Right lobe of liver (tissue), 6 donors: ENCODE measurements at places on chromosomes 16 and 17.

GRCh38 chr17:53837131-53837530, 14.4 kb downstream of the KIF2B start:
- no peak overlapping the region for H3K4me3 ChIP-seq
- DNase-seq, result no peak
- no peaks in the 10 kb centered on the region for H3K27me3 ChIP-seq
- no peak overlapping the region for H3K27ac ChIP-seq
- no peaks in the 10 kb centered on the region for H3K4me1 ChIP-seq

DNA sequence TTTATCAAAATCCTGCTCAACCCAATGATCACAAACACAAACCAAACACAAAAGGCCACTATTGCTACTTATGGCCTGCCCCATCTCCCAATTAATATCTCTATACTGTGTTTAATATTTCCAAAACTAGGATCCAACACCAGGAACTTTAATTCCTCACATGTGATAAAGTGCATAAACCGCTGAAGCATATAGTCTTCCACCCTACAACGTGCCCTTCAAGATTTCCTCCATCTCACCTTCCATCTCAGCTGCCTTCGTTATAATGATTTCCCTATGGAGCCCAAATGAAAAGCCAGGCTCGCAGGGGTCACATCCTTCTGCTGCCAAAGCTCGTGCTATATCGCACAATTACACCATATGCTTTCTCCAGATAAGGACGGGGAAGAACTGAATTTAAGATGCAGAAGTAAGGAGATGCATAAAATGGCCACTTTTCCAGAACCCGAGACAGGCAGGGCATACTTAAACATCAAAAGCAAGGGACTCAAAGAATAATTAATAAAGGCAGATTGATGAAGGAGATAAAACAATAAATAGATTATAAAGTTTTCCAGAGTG, 1.8 kb downstream of the MYH10 start:
- no peaks in the 10 kb centered on the region for H3K27me3 ChIP-seq
- no peak for DNase-seq
- no peaks in the 10 kb centered on the region for H3K4me1 ChIP-seq
- H3K36me3 ChIP-seq, result no peaks in the 10 kb centered on the region
- H3K27ac ChIP-seq, result no peak overlapping the region
- peak overlapping the region; percentile 74 for H3K4me3 ChIP-seq

- no peak for DNase-seq
- no peaks in the 10 kb centered on the region for H3K4me1 ChIP-seq
- H3K27me3 ChIP-seq, result no peaks in the 10 kb centered on the region
- H3K27ac ChIP-seq, result peak overlapping the region; percentile 34
- no peaks in the 10 kb centered on the region for H3K36me3 ChIP-seq
Measured at GRCh38 chr16:72985148-72985941, 62.6 kb downstream of the ZFHX3 start.

- no peak overlapping the region for H3K27ac ChIP-seq
- no peaks in the 10 kb centered on the region for H3K27me3 ChIP-seq
- DNase-seq, result no peak
- no peak overlapping the region for H3K4me3 ChIP-seq
Measured at GRCh38 chr16:57663917-57664661, 4.0 kb upstream of the ADGRG3 start.

GRCh38 chr17:44757045-44757917, 1.5 kb upstream of the ADAM11 start:
- peaks cover 13% of the 10 kb centered on the region for H3K27me3 ChIP-seq
- H3K4me1 ChIP-seq, result no peaks in the 10 kb centered on the region
- H3K27ac ChIP-seq, result no peak overlapping the region
- H3K4me3 ChIP-seq, result no peak overlapping the region

- peak; percentile 82 for DNase-seq
- no peak overlapping the region for H3K27ac ChIP-seq
- no peak overlapping the region for H3K4me3 ChIP-seq
- no peaks in the 10 kb centered on the region for H3K27me3 ChIP-seq
Measured at GRCh38 chr16:85821390-85822135, 22.1 kb downstream of the COX4I1 start.

- H3K27ac ChIP-seq, result no peak overlapping the region
- H3K27me3 ChIP-seq, result no peaks in the 10 kb centered on the region
- H3K4me1 ChIP-seq, result no peaks in the 10 kb centered on the region
- DNase-seq, result no peak
- no peaks in the 10 kb centered on the region for H3K36me3 ChIP-seq
Measured at GRCh38 chr17:73463821-73464220, 152.0 kb upstream of the CDC42EP4 start.

DNA sequence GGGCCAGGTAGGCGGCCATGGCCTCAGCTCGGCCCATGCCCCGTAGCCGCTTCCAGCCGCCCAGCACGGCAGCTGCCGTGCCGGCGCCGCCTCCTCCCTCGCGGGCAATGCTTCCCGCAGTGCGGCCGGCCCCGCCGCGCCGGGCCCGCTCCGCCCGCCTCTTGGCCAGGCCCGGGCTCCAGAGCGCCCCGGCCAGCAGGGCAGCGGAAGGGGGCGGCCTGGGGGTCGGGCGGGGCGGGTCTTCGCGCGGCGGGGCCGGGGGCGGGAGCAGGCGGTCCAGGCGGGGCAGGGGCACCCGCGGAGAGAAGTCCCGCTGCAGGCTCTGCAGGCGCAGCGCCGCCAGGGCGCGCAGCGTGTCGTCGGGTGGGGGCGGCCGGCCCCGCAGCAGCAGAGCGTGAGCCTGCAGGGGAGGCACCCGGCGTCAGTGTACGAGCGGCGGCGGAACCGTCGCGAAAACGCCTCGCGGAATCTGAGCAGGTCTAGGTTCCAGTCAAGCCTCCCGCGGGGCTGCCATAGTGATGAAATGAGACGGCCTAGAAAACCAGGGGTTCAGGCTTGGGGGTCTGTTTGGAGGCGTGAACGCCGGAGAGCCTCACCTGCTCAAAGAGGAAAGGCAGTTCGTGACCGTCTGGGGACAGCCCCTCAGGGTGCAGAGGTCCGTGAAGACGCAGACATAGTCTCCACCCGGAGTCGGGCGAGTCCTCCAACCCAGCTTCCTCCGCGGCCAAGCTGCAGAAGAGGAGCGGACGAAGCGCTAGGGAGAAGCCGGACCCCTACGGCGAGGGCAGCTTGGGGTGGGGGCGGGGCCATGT, 6.6 kb downstream of the PLEKHH3 start:
- no peak overlapping the region for H3K4me3 ChIP-seq
- no peaks in the 10 kb centered on the region for H3K27me3 ChIP-seq
- H3K36me3 ChIP-seq, result peaks cover 33% of the 10 kb centered on the region
- DNase-seq, result no peak

DNA sequence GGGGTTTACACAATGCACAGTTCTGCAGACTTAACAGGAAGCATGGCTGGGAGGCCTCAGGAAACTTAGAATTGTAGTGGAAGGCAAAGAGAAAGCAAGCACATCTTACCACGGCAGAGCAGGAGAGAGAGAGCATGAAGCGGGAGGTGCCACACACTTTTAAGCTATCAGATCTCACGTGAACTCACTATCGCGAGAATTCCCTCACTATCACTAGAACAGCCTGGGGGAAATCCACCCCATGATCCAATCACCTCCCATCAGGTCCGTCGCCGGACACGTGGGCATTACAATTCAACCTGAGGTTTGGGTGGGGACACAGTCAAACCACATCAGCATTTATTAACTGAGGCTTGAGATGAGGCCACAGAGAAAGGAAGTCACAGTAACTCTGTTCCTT, 326.7 kb downstream of the C16orf95 start:
- no peaks in the 10 kb centered on the region for H3K27me3 ChIP-seq
- H3K4me1 ChIP-seq, result no peaks in the 10 kb centered on the region
- no peak overlapping the region for H3K27ac ChIP-seq

GRCh38 chr17:28405632-28406472, at the start of gene SLC46A1:
Gene SLC46A1 (minus strand): TSS chr17:28406212. CDS start chr17:28406114, 98 bp downstream.
- peak within 1 kb of the TSS; percentile 37 for H3K27ac ChIP-seq
- no peaks in the 10 kb centered on the region for H3K4me1 ChIP-seq
- no peaks in the 10 kb centered on the region for H3K27me3 ChIP-seq
- peak within 1 kb of the TSS; percentile 93 for H3K4me3 ChIP-seq
- H3K36me3 ChIP-seq, result no peaks in the 10 kb centered on the region

DNA sequence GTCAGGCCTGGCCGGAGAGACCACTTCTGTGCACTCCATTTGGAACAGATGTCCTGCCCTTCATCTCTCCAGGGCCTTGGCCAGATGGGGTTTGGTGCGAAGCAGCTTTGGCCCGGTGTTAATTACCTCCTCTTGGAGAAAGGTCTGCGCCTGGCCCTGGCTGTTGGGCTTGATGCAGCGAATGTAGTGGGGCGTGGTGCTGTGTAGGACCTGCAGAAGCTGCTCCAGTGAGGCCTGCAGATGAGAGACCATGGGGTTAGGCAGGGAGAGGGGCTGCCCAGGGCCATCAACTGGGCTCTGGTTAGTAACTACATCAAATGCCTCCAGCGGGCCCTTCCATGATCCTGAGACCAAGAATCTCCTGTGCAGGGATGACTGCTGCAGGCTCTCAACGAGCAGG, 18.7 kb downstream of the ZNHIT3 start:
- no peak overlapping the region for H3K27ac ChIP-seq
- DNase-seq, result no peak
- H3K4me3 ChIP-seq, result no peak overlapping the region

DNA sequence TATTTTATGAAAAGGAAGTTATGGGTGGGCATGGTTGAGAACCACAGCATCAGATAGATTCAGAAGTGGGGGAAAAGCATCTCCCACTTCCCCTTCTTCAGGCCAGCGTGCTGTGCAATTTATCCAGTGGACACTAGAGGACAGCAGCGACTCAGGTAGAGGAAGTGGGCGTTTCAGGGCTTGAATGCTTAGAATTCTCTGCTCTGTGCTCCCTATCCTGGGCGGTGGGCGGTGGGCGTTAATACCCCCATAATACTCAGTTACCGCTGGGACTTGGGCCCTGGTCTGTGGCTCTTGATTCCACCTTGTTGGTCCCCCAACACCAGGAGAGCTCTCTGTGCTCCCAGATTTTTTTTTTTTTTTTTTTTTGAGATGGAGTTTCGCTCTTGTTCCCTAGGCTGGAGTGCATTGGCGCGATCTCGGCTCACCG, 3.7 kb upstream of the LYZL6 start:
- H3K36me3 ChIP-seq, result no peaks in the 10 kb centered on the region
- H3K27ac ChIP-seq, result no peak overlapping the region
- DNase-seq, result no peak
- H3K4me3 ChIP-seq, result peak overlapping the region; percentile 22

DNA sequence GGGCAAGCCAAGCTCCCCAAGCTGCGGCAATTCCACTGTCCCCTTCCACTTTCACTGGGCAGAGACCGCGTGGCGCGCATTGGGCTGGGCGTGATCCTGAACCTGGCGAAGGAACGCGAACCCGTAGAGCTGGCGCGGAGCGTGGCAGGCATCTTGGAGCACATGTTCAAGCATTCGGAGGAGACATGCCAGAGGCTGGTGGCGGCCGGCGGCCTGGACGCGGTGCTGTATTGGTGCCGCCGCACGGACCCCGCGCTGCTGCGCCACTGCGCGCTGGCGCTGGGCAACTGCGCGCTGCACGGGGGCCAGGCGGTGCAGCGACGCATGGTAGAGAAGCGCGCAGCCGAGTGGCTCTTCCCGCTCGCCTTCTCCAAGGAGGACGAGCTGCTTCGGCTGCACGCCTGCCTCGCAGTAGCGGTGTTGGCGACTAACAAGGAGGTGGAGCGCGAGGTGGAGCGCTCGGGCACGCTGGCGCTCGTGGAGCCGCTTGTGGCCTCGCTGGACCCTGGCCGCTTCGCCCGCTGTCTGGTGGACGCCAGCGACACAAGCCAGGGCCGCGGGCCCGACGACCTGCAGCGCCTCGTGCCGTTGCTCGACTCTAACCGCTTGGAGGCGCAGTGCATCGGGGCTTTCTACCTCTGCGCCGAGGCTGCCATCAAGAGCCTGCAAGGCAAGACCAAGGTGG, 9.8 kb downstream of the SARM1 start:
- no peaks in the 10 kb centered on the region for H3K27me3 ChIP-seq
- no peaks in the 10 kb centered on the region for H3K4me1 ChIP-seq
- DNase-seq, result peak; percentile 66
- H3K36me3 ChIP-seq, result no peaks in the 10 kb centered on the region
- no peak overlapping the region for H3K27ac ChIP-seq

DNA sequence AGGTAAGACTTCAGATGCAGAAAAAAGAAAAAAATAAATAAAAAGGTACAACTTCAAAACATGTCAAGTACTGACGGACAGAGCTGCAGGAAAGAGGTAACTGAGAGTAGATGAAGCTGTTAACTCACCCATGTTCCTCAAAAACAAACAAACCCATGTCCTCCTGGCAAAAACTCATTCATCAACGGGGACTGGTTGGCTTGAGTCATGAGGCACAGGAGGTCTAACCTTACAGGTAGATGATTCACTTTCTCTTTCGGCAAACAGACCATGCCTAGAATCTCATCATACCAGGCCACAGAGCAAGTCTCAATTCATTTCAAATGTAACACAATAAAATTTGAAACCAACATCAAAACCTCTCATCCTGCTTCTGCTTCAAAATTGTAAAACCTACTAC, 12.3 kb upstream of the FASN start:
- DNase-seq, result no peak
- H3K4me3 ChIP-seq, result no peak overlapping the region
- H3K27me3 ChIP-seq, result no peaks in the 10 kb centered on the region
- peak overlapping the region; percentile 99 for H3K27ac ChIP-seq
- H3K4me1 ChIP-seq, result peaks cover 94% of the 10 kb centered on the region

DNA sequence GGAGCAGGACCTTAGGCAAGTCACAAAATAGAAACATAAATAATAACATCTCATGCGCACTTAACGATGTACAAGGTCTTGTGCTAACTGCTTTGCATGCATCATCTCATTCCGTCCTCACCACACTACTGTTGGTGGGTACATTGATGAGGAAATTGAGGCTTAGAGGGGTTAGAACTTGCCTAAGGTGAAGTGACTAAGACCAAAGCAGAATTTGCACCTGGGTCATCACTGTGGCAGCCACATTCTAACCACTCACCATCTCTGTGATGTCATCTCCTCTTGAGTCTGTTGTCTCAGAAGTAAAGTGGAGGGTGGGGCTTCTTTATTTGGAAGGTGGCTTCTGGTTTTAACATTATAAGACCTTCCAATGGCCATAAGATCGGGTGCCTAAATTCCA, 20.4 kb upstream of the TRIM25 start:
- DNase-seq, result no peak
- no peaks in the 10 kb centered on the region for H3K4me1 ChIP-seq
- peaks cover 9% of the 10 kb centered on the region for H3K36me3 ChIP-seq
- H3K4me3 ChIP-seq, result no peak overlapping the region

DNA sequence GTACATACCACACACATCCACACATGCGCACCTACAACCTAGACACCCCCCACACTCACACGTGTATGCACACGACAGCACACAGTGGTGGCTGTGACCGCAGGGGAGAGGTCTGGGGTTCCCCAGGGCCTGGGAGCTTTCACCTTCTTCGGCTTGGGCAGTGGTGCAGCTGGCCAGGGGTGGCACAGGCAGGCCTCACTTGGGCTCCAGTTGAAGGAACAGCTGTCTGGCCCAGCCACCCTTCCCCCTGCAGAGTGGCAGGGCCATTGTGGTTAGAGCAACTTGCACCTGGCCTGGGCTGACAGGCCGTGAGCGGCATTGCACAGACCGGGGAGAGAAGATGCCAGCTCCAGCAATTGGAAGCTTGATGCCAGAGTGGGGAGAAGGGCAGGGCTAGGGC, 114.5 kb upstream of the GSE1 start:
- no peak overlapping the region for H3K27ac ChIP-seq
- no peaks in the 10 kb centered on the region for H3K4me1 ChIP-seq
- H3K36me3 ChIP-seq, result no peaks in the 10 kb centered on the region

GRCh38 chr17:48484850-48485249, 46.0 kb downstream of the HOXB1 start:
- no peak for DNase-seq
- no peak overlapping the region for H3K4me3 ChIP-seq
- H3K27me3 ChIP-seq, result no peaks in the 10 kb centered on the region
- H3K27ac ChIP-seq, result no peak overlapping the region
- no peaks in the 10 kb centered on the region for H3K36me3 ChIP-seq
- H3K4me1 ChIP-seq, result no peaks in the 10 kb centered on the region
